Smooth muscle cell of the pulmonary artery (primary cell): ENCODE measurements at places on chromosomes 12 and 14. TPM values are rescaled to one million over a fixed set of nuclear protein-coding genes. Genes with fewer than 3 reads are reported as not detected.

TM7SF3 gene
- total RNA-seq, result 135 and 143 TPM in 2 replicates

SPTB gene
- 0.13 TPM in 1 of 2 replicates, not detected in the other for total RNA-seq

FOXM1 gene
- 3.5 and 4.5 TPM in 2 replicates for total RNA-seq

SLC25A21 gene
- 0.26 and 0.39 TPM in 2 replicates for total RNA-seq

WNT1 gene
- not detected in 2 replicates for total RNA-seq

RARG gene
- total RNA-seq, result 40.9 and 47.0 TPM in 2 replicates

PIWIL1 gene
- not detected in 2 replicates for total RNA-seq

FITM1 gene
- total RNA-seq, result 0.20 TPM in 2 replicates

GZMB gene
- total RNA-seq, result not detected in 2 replicates

DPY19L2 gene
- 3.8 and 5.2 TPM in 2 replicates for total RNA-seq

CSRNP2 gene
- 21.8 and 25.6 TPM in 2 replicates for total RNA-seq
